ENCODE measurements at places on chromosomes 16 and 17. TPM values are rescaled to one million over a fixed set of nuclear protein-coding genes. Genes with fewer than 3 reads are reported as not detected.

The COX6A2 gene
- total RNA-seq, result not detected

The ARL17A gene
- 7.9 TPM for total RNA-seq

The UBALD2 gene
- 8.0 TPM for total RNA-seq

The ZNF469 gene
- 0.96 TPM for total RNA-seq

The TP53TG3D gene
- total RNA-seq, result not detected

The NPIPA5 gene
- 8.6 TPM for total RNA-seq

The CD300LF gene
- total RNA-seq, result not detected

The CLEC10A gene
- 3.8 TPM for total RNA-seq

The MAPT gene
- total RNA-seq, result 9.8 TPM

The CBX2 gene
- 2.4 TPM for total RNA-seq

The MATCAP1 gene
- total RNA-seq, result 6.7 TPM

The EIF5A gene
- total RNA-seq, result 145 TPM

The TMEM106A gene
- 4.0 TPM for total RNA-seq

The CCL3 gene
- 2.4 TPM for total RNA-seq

The PIMREG gene
- 0.59 TPM for total RNA-seq
